ENCODE measurements at places on chromosomes 3 and 15. TPM values are rescaled to one million over a fixed set of nuclear protein-coding genes. Genes with fewer than 3 reads are reported as not detected.

GRCh38 chr15:34188711-34189110 lies 21.2 kb downstream of the KATNBL1 start:
- H3K27me3 ChIP-seq: no peaks in the 10 kb centered on the region
- H3K4me3 ChIP-seq: no peak overlapping the region
- H3K36me3 ChIP-seq: peaks cover 3% of the 10 kb centered on the region

- no peaks in the 10 kb centered on the region for H3K36me3 ChIP-seq
- H3K4me3 ChIP-seq: no peak overlapping the region
- H3K27me3 ChIP-seq: no peaks in the 10 kb centered on the region
- no peaks in the 10 kb centered on the region for H3K4me1 ChIP-seq
- no peak overlapping the region for H3K27ac ChIP-seq
- no peak for DNase-seq
These were observed 71.0 kb downstream of the NTRK3 start for GRCh38 chr15:88185584-88185983.

- H3K4me3 ChIP-seq: no peak overlapping the region
- no peaks in the 10 kb centered on the region for H3K36me3 ChIP-seq
- H3K27me3 ChIP-seq: no peaks in the 10 kb centered on the region
- no peak for DNase-seq
These were observed 51.1 kb downstream of the CGNL1 start for GRCh38 chr15:57427367-57427821.

GRCh38 chr15:66994927-66995656 lies 70.3 kb upstream of the SMAD3 start:
- H3K4me1 ChIP-seq: no peaks in the 10 kb centered on the region
- no peaks in the 10 kb centered on the region for H3K36me3 ChIP-seq
- no peaks in the 10 kb centered on the region for H3K27me3 ChIP-seq
- DNase-seq: no peak
- H3K27ac ChIP-seq: no peak overlapping the region
- no peak overlapping the region for H3K4me3 ChIP-seq

- no peaks in the 10 kb centered on the region for H3K27me3 ChIP-seq
- H3K4me3 ChIP-seq: no peak overlapping the region
- no peaks in the 10 kb centered on the region for H3K4me1 ChIP-seq
- H3K27ac ChIP-seq: peak overlapping the region; percentile 45
These were observed 66.6 kb downstream of the TM4SF4 start for GRCh38 chr3:149541091-149541491.

DNA sequence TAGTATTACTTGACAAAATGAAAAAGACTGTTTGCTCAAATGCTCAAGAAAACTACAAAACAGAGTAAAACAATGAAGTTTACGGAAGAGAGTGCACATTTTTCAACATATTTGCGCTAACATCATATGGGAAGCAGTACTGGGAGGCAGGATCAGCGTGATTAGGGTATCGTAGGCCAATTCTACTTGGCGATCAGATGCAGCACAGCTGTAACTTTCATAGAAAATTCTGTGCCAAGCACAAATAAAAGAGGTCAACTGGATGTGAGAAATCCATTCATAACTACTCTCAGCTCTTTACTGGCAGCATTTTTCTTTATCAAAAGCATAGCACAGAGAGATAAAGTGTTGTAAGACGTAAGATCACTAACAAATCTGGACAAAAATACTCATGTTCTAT lies 1196.3 kb upstream of the GBE1 start:
- no peaks in the 10 kb centered on the region for H3K27me3 ChIP-seq
- H3K4me1 ChIP-seq: no peaks in the 10 kb centered on the region
- no peaks in the 10 kb centered on the region for H3K36me3 ChIP-seq

GRCh38 chr15:62503451-62503850 lies 338.4 kb upstream of the C2CD4B start:
- peak overlapping the region; percentile 38 for H3K27ac ChIP-seq
- H3K4me3 ChIP-seq: no peak overlapping the region
- DNase-seq: no peak
- no peaks in the 10 kb centered on the region for H3K27me3 ChIP-seq
- H3K36me3 ChIP-seq: no peaks in the 10 kb centered on the region

DNA sequence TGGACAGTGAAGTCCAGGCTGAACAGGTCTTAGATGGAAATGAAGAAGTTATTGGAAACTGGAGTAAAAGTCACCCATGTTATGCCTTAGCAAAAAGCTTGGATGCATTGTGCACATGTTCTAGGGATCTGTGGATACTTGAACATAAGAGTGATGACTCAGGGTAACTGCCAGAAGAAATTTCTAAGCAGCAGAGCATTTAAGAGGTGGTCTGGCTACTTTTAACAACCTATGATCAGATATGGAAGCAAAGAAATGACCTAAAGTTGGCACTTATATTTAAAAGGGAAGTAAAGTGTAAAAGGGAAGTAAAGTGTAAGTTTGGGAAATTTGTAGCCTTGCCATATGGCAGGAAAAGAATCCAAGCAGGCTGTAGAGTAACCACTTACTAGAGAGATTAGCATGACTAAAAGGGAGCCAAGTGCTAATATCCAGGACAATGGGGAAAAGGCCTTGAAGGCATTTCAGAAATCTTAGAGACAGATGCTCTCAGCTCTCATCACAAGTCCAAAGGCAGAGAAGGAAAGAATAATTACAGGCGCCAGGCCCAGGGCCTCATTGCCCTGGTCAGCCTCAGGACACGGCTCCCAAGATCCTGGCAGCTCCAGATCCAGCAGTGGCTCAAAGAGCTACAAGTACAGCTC lies 73.9 kb upstream of the KCNH8 start:
- no peak overlapping the region for H3K27ac ChIP-seq
- no peaks in the 10 kb centered on the region for H3K4me1 ChIP-seq
- H3K4me3 ChIP-seq: no peak overlapping the region
- H3K27me3 ChIP-seq: no peaks in the 10 kb centered on the region

GRCh38 chr3:115160295-115160694 lies 13.2 kb upstream of the ZBTB20 start:
- H3K27me3 ChIP-seq: no peaks in the 10 kb centered on the region
- H3K27ac ChIP-seq: no peak overlapping the region
- peaks cover 8% of the 10 kb centered on the region for H3K4me1 ChIP-seq
- no peak overlapping the region for H3K4me3 ChIP-seq

- H3K27ac ChIP-seq: no peak overlapping the region
- H3K27me3 ChIP-seq: no peaks in the 10 kb centered on the region
- no peak overlapping the region for H3K4me3 ChIP-seq
- no peaks in the 10 kb centered on the region for H3K36me3 ChIP-seq
- H3K4me1 ChIP-seq: peaks cover 6% of the 10 kb centered on the region
These were observed 120.1 kb downstream of the SMAD6 start for GRCh38 chr15:66822114-66822513.

GRCh38 chr3:140448001-140448400 lies 229.9 kb upstream of the TRIM42 start:
- no peaks in the 10 kb centered on the region for H3K36me3 ChIP-seq
- H3K4me3 ChIP-seq: no peak overlapping the region
- no peak overlapping the region for H3K27ac ChIP-seq
- H3K4me1 ChIP-seq: no peaks in the 10 kb centered on the region
- no peaks in the 10 kb centered on the region for H3K27me3 ChIP-seq

GRCh38 chr3:186261638-186262037 lies 100.4 kb downstream of the DGKG start:
- no peak overlapping the region for H3K27ac ChIP-seq
- DNase-seq: no peak
- no peaks in the 10 kb centered on the region for H3K4me1 ChIP-seq

GRCh38 chr3:152219216-152219615 lies 49.5 kb upstream of the MBNL1 start:
- H3K4me1 ChIP-seq: no peaks in the 10 kb centered on the region
- DNase-seq: no peak
- H3K27me3 ChIP-seq: no peaks in the 10 kb centered on the region
- no peak overlapping the region for H3K4me3 ChIP-seq
- no peaks in the 10 kb centered on the region for H3K36me3 ChIP-seq

DNA sequence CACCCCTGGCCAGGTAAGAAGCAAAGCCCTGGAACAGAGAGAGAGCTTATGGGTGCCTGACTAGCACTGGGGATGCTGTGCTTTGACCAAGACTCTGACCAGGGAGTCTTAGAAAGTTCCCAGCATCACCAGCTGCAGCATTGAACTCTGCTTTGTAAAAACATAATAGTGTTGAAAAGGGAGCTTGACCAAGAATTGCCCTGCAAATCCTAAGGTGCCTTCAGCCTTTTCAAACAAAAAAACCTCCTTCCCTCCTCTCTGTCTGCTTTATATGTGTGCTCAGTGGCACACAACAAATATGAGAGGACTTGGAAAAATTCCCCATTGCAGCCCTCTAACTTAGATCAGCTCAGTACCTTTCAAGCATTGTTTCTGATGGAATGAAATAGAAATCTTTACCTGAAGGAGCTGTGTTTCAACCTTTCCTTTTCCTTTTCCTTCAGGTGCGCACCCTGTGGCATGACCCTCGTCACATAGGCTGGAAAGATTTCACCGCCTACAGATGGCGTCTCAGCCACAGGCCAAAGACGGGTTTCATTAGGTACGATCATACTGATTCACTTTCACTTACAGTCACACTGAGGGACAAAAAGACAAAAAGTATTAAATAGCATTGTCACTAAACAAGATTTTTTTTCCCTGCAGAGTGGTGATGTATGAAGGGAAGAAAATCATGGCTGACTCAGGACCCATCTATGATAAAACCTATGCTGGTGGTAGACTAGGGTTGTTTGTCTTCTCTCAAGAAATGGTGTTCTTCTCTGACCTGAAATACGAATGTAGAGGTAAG lies 13.0 kb downstream of the THBS1 start:
- no peak for DNase-seq
- no peak overlapping the region for H3K4me3 ChIP-seq
- H3K27ac ChIP-seq: no peak overlapping the region
- peaks cover 61% of the 10 kb centered on the region for H3K36me3 ChIP-seq
- no peaks in the 10 kb centered on the region for H3K4me1 ChIP-seq

DNA sequence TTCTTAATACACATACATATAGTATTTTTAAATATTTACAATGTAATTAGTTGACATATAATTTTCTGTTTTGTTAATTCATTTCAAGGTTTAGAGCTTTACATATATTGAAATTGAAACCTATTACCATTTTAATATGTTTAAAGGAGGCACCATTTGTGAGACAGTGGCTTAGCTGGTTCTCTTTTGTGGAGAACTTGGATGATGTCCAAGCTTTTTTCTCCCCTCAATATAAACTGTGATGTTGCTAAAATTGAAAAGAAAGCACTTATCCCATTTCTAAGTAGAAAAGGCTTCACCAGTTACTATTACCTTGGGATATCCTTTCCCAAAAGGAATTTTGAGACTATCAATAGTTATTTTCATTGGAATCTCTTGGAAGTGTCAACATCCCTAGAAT lies 707.2 kb downstream of the NTRK3 start:
- no peaks in the 10 kb centered on the region for H3K4me1 ChIP-seq
- H3K4me3 ChIP-seq: no peak overlapping the region
- H3K36me3 ChIP-seq: no peaks in the 10 kb centered on the region

DNA sequence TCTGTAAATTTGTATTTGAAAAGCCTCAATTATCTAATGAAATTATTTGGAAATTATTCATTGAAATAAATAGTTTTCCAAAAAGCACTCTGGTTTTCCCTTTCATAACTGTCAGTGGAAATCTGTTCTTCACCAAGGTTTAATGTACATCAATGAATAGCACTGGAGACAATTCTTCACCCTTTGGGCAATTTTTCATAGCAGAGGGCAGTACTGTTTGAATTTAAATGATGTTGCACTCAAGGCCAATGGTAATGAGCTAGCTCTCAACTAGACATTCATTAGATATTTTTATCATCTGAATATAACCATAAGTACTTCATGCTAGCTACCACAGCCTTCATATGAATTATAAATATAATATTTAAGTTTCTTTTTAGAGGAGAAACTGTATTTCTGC lies 658.2 kb upstream of the CCDC54 start:
- no peak overlapping the region for H3K4me3 ChIP-seq
- H3K4me1 ChIP-seq: no peaks in the 10 kb centered on the region
- H3K27me3 ChIP-seq: no peaks in the 10 kb centered on the region

DNA sequence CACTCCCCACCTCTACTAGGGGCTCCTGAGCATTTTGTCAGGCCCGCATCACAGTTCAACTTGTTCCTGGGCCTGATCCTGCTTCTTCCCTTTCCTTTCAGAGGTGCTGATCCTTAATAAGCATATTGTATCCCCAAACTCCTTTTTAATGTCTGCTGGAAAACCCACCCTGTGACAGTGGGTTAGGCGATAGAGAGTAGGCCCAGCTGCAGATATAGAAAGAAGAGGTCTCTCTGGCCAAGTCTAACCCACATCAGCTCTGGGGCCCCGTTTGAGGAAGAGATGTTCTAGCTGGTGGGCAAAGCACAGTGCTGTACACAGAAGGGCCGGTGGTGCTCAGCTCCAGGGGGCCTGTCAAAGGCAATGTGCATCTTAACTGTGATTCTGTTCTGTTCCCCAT lies 34.3 kb upstream of the ST6GAL1 start:
- H3K27me3 ChIP-seq: no peaks in the 10 kb centered on the region
- H3K4me3 ChIP-seq: no peak overlapping the region
- no peaks in the 10 kb centered on the region for H3K36me3 ChIP-seq

GRCh38 chr15:49675041-49675440 lies 54.2 kb downstream of the DTWD1 start:
- H3K4me3 ChIP-seq: no peak overlapping the region
- no peaks in the 10 kb centered on the region for H3K27me3 ChIP-seq
- no peaks in the 10 kb centered on the region for H3K4me1 ChIP-seq
- H3K36me3 ChIP-seq: no peaks in the 10 kb centered on the region
- no peak for DNase-seq

DNA sequence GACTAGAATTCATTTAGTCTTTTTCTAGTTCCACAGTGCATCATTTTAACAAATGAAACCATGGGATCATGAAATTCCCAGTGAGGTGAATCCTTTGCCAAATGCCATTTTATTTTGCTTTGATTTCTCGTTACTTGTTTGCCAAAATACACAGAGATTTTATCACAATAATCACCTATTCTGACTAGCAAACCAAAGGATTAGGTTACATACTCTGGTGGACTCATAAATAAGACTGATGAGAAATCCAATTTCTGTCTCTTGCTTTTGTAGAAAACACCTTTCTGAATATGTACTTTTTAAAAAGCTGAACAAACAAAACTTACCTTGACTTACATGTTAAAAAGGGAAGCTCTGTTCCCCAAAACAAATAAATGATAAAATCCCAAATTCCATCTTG lies 12.2 kb downstream of the ERC2 start:
- H3K36me3 ChIP-seq: no peaks in the 10 kb centered on the region
- H3K4me3 ChIP-seq: no peak overlapping the region
- DNase-seq: no peak
- H3K4me1 ChIP-seq: no peaks in the 10 kb centered on the region

GRCh38 chr3:44954962-44955361 lies 21.0 kb downstream of the ZDHHC3 start:
- H3K4me3 ChIP-seq: no peak overlapping the region
- no peaks in the 10 kb centered on the region for H3K36me3 ChIP-seq
- H3K27me3 ChIP-seq: no peaks in the 10 kb centered on the region
- no peak for DNase-seq
- H3K27ac ChIP-seq: peak overlapping the region; percentile 82

Gene SPINK8
- not detected for total RNA-seq

Gene AADACL2
- total RNA-seq: not detected

Gene SMCO1
- 18.7 TPM for total RNA-seq

Gene FOXL2NB
- not detected for total RNA-seq

Gene LDHAL6B
- total RNA-seq: not detected

Gene ZBBX
- total RNA-seq: 1.1 TPM

Gene TEX55
- not detected for total RNA-seq

Gene ADAMTS17
- 1.8 TPM for total RNA-seq

Gene SH2D7
- not detected for total RNA-seq

Data from heart right ventricle (tissue), 16 donors.